ENCODE measurements at places on chromosomes 7 and 10. TPM values are rescaled to one million over a fixed set of nuclear protein-coding genes. Genes with fewer than 3 reads are reported as not detected.

TMEM270 gene
- not detected for total RNA-seq

- peak overlapping the region; percentile 95 for H3K27ac ChIP-seq
- H3K27me3 ChIP-seq = no peaks in the 10 kb centered on the region
- DNase-seq = no peak
- H3K4me3 ChIP-seq = peak overlapping the region; percentile 75
- no peaks in the 10 kb centered on the region for H3K36me3 ChIP-seq
- H3K4me1 ChIP-seq = peaks cover 18% of the 10 kb centered on the region
These were observed 904 bp downstream of the R3HCC1L start for GRCh38 chr10:98135222-98135899.

DNA sequence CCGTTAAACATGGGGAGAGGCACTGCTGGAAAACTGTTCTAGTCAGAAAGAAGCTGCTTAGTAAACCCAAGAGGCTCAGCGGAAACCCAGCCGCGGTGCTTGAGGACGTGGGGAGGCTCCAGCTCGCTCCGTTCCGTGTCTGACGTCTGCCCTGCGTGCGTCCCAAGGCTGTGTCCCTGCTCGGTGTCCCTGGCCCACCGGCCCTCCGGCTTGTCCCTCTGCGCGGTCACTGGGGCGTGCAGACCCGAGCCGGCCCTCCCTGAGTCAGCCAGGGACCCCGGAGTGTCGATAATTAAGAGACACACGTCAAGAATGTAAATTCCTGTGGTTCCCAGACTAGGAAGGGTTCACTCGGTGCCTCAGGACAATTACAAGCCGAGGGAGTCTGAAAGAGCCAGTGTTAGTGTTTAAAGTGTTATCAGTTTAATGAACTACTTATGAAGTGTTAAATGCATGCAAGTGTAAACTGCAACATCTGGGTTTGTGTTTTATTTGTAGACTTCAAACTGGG lies 98.9 kb downstream of the WDR11 start:
- DNase-seq = no peak
- H3K36me3 ChIP-seq = no peaks in the 10 kb centered on the region
- no peak overlapping the region for H3K4me3 ChIP-seq
- H3K27ac ChIP-seq = no peak overlapping the region

ACSL5 gene
- total RNA-seq = 0.68 TPM

TMEM26 gene
- not detected for total RNA-seq

DNA sequence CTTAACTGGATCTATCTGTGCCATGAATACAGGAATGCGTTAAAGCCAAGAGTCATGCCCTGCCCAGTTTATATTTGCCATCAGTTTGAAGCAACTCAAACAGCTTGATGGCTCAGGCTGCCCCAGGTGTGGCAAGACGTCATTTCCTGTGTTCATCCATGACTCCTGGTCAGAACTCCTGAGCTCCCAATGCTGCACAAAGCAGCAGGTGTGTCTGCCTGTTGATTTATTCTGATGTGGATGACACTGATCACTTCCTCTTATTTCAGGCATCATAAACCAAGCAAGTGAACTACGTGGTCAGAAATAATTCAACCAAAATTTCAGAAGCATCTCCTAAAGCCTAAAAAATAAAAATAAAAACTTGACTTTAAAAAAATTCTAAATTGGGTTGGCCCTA lies 68.5 kb downstream of the EZH2 start:
- peaks cover 7% of the 10 kb centered on the region for H3K4me1 ChIP-seq
- no peak overlapping the region for H3K4me3 ChIP-seq
- no peak for DNase-seq
- peaks cover 51% of the 10 kb centered on the region for H3K36me3 ChIP-seq
- no peaks in the 10 kb centered on the region for H3K27me3 ChIP-seq
- no peak overlapping the region for H3K27ac ChIP-seq

GRCh38 chr10:23343591-23344240 lies 881 bp downstream of the C10orf67 start:
- no peaks in the 10 kb centered on the region for H3K36me3 ChIP-seq
- H3K27me3 ChIP-seq = no peaks in the 10 kb centered on the region
- peaks cover 25% of the 10 kb centered on the region for H3K4me1 ChIP-seq
- no peak for DNase-seq

GRCh38 chr7:92769394-92769699 lies 67.0 kb downstream of the CDK6 start:
- no peaks in the 10 kb centered on the region for H3K27me3 ChIP-seq
- peak overlapping the region; percentile 98 for H3K27ac ChIP-seq
- H3K36me3 ChIP-seq = peaks cover 19% of the 10 kb centered on the region
- peaks cover 46% of the 10 kb centered on the region for H3K4me1 ChIP-seq
- no peak overlapping the region for H3K4me3 ChIP-seq
- no peak for DNase-seq

- H3K27me3 ChIP-seq = peaks cover 17% of the 10 kb centered on the region
- H3K4me3 ChIP-seq = no peak overlapping the region
- no peaks in the 10 kb centered on the region for H3K36me3 ChIP-seq
- H3K4me1 ChIP-seq = no peaks in the 10 kb centered on the region
- DNase-seq = no peak
- no peak overlapping the region for H3K27ac ChIP-seq
These were observed 10.7 kb upstream of the CAPZA2 start for GRCh38 chr7:116851671-116852070.

DNA sequence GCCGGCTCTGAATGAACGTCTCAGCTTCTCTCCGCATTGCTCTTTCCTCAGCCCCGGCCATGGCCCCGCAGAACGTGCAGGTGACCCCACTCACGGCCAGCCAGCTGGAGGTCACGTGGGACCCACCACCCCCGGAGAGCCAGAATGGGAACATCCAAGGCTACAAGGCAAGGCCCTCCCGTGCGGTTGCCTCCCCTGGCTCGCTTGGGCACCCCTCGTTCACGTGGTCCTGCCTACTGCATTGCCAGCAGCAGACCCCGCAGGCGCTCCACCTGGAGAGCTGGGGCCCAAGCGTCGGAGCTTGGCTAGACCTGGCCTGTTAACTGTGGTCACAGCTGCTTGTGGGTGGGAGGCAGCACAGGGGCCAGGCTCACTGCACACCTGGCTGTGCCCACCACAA lies 476.3 kb upstream of the FOXK1 start:
- H3K27ac ChIP-seq = no peak overlapping the region
- no peak overlapping the region for H3K4me3 ChIP-seq
- no peaks in the 10 kb centered on the region for H3K4me1 ChIP-seq
- DNase-seq = no peak
